ENCODE measurements at places on chromosomes 5 and 9.

- DNase-seq: no peak
These were observed 60.8 kb downstream of the WNK2 start for GRCh38 chr9:93244510-93245436.

DNA sequence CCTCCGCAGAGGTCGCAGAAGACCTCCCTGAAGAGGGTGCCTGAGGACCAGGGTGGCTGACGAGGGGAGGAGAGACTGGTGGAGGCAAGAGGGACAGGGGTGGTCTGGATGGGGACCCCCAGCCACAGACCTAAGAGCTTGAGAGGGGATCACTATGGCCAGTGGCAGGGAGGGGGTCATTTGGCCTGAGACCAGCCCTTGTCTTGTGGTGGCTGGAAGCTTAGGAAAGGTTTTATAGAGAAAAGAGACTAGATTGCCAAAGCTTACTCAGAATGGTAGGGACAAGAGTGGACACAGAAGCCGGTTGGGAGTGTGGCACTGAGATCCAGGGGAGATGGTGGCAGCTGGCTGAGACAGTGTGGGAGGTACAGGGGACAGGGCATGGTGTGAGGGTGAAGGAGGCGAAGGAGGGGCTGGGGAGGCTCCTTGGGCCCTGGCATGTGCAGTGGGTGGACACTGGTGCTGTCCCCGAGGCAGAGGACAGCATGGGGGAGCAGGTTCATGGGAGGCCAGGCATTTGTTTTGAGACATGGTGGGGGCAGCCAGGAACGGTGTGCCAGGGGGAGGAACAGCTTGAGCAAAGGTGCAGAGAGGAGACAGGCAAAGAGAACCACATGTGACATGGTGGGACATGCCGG lies 123.0 kb downstream of the C9orf50 start:
- DNase-seq: no peak

- DNase-seq: no peak
These were observed 734 bp downstream of the SKP1 start for GRCh38 chr5:134175921-134176510.

GRCh38 chr9:123353984-123354591 lies 1.9 kb upstream of the CRB2 start:
- peak; percentile 52 for DNase-seq

DNA sequence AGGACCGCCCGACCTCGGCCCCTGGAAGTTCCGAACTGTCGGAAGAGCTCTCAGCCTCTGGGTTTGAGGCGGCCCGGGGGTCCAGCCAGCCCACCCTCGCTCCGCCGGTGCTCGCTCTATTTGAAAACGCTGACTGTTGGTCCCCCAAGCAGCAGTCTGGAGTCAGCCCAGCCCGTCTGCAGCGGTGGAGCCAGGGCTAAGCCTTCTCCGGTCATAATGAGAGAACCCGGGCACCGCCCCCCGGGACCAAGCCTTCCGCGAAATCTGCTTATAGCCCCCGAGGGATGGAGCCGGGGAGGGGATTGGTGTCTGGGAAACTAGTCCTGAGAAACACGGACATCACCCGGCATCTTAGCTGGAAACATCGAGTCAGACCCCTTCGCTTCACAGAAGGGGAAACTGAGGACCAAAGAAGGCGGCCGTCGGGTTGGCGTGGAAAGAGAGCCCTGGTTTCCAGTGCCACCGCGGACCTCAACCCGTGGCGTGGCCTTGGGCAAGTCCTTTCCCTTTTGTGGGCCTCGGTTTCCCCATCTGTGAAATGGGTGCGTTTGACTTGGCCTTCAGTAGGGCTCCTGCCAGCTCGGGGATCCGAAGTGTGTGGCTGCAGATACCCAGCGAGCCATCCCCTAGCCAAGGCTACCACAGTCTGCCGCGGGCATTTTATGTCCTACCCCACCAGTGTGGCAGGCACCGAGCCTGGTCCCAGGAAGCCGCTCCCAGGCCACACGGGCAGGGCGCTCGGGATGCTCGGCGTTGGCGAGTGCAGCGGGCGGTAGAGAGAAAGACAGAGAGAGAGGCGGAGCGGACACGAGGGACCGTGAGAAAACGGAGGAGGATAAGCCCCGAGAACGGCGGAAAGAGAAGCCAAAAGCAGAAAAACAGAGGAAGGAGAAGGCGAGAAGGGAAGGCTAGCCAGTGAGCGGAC lies 857 bp downstream of the ADAM19 start:
- no peak for DNase-seq

- DNase-seq: no peak
These were observed 44.2 kb downstream of the SMC2 start for GRCh38 chr9:104138243-104138868.

GRCh38 chr9:98289614-98290201 lies 34.3 kb upstream of the TBC1D2 start:
- no peak for DNase-seq

DNA sequence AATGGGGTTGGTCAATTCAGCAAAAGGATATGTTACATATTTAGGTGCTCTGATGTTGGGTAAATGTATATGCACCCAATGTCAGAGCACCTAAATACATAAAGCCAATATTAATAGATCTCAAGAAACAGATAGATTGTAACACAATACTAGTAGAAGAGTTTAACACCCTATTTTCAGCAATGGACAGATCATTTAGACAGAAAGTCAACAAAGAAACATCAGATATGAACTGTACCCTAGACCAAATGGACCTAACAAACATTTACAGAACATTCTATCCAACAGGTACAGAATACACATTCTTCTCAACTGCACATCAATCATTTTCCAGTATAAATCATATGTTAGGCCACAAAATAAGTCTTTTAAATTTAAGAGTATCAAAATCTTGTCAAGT lies 35.2 kb downstream of the FANCC start:
- no peak for DNase-seq

DNA sequence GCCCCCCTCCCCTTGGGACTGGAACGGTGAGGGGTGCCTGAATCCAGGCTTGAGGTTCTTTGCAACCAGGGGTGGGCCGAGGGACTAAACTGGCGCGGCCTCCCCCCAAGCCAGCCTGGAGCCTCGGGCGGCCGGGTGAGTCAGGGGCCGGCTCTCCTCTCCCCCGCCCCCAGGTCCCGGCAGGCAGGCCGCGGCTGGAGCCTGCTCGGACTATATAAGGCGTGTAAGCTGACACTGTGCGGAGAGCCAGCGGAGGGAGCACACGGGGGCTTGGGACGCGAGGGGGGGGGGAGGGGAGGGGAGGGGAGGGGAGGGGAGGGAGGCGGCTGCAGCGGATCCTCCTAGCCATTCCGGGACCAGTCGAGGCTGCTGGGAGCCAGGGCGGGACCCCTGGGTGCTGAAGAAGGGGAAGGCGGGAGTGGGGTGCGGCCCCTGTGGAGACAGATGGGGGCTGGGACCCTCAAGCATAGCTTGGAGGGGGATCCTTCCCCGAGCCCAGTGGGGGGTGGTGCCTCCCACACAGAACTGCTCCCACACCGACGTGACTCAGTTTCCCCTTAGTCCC lies 595 bp downstream of the PDLIM7 start:
- no peak for DNase-seq

DNA sequence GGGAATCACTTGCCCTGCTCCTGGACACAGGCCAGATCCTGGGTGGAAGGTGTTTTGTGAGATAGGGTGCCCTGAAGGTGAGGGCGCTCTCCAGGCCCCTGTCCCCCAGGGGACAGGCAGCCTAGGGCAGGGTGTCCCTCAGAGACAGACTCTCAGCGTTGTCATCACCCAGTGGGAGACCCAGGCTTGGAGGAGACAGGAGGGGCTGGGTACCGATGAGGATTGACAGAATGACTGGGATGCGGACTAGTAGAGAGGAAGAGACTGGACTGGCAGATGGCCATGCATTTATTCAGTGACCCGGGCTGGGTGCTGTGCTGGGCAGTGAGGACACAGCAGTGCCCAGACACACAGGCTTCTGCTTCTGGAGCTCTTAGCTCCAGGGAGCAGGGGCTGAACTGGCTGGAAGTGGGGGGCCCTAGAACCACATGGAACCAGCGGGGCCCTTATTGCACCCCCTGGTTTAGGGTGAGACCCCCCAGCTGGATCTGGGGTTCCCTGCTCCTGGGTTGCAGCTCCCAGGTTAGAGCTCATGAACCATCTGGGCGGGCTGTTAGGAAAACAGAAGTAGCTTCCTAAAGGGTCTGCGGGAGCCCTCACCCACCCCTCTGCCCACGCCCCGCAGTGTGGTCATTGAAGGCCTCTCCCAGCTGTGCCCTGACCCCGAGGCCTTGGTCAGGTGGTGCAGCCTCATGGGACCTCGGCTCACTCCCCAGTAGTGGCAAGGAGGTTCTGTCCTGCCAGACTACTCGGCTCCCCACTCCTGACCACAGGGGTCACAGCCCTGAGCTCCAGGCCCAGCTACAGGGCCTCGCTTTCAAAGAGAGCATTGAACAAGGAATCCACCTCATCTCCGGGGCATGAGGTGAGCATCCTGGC lies 116.7 kb upstream of the LMX1B start:
- no peak for DNase-seq

DNA sequence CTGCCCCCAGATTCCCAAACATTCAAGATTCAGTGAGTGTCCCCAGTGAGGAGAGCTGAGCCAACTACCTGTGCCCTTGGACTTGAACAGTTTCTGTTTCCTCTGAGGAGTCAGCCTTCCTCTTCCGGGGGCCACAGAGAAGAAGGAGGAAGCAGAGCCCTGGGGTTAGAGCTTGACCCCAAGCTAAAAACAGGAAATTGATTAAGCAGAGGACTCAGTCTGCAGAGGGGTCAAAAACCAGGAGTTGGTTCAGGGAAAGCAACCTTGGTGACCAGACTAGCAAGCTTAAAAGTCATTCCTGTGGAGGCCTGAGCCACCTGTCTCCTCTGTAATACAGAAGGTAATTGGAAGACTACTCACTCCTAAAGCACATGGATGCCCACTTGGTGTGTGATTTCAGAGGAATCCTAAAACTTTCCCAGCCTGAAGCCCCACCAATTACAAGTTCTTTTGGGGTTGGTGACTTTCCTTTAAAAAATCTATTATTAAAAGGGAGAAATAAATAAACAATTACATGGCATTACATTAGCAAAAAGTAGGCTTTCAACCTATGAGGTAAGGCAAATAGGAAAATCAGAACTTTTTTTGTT lies 64.2 kb upstream of the SELENOP start:
- DNase-seq: no peak

GRCh38 chr9:76835571-76836283 lies 70.2 kb downstream of the PRUNE2 start:
- DNase-seq: no peak

GRCh38 chr9:18499062-18499461 lies 25.1 kb downstream of the ADAMTSL1 start:
- no peak for DNase-seq

DNA sequence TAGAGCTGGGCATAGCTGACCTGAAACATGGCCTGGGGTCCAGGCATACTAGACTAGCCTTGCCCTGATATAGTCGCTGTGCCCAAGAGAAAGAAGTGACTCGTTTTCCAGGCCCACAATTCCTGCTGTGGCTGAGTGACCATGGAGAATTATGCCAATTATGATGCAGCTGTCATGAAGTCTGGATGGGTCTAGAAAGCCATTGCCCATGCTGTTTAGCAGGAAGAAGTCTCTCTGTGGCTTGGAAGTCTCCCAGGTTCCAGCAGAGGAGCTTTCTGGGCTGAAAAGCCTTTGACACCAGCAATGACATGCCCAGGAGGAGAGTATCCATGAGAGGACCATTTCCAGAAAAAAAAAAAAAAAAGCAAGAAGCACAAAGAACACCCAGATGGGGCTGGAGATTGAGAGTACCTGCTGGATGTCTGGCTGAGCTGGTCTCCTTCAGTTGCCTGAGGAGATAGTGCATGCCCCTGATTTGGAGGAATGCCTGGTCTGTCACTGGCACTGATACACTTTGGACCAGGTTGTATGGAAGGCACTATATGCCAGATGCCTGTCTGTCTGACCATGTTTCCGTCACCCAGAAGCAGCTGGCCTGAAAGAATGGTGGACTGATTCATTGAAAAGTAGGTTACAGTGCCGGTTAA lies 128.0 kb upstream of the EPB41L4A start:
- DNase-seq: no peak

- no peak for DNase-seq
These were observed 50.6 kb downstream of the MELK start for GRCh38 chr9:36623280-36623679.

DNA sequence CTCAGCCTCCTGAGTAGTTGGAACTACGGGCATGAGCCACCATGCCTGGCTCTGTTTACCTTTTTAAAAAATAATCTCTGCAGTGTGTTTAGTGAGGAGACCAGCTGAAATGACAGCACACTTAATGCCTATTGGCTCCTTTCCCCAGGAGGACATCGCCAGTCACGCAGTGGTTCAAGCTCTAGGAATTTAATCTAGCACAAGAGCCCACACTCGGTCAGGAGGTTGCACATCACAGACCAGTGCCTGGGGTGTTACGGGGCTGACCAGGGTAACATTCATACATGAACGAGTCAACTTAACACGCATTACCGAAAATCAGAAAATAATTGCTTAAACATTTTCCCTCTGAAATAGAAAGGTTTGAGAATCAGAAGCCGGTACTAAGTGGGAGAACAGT lies 217.0 kb downstream of the GOLPH3 start:
- DNase-seq: no peak

GRCh38 chr5:154503698-154504039 lies 25.6 kb upstream of the HAND1 start:
- DNase-seq: no peak

DNA sequence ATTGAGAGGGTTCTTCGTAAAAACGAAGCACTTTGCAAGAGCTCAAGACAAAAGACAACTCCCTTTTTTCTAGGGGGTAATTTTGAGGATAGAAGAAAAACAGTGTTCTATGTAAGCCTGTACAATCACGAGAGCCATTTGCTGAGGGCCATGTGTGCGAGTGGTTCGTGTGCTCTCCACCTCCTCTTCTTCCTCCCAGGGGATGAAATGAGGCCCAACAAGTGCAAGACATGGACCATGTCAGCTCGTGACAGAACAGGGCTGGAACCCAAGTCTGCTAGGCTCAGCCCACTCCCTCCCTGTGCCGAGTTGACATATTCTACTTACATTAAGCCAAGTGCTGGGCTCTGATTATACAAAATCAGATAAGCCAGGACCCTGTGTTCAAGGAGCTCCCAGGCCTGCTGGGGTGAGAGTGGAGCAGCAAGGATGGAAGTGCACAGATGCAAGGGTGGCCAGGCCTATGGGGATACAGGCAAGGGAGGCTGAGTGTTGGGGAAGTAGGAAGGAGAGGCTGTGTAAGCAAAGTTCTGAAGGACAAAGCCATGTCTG lies 97.9 kb upstream of the MSX2 start:
- no peak for DNase-seq

DNA sequence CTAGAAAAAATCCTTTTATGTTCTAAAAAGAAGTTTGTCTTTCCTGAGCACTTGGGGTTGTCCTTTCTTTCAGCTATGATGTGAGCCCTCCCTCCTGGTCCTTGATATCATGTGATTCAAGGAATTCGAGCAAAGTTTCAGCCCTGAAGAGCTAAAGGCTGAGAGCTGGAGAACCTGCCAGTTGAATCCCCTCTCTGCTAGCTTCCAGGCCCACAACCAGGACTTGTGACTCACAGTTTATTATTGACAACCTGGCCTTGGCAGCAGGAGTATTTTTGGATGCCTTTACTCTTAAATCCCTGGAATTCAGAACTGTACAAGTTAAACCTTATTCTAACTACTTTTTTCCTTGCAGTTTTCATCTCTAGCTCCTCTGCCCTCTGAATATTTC lies 182.8 kb downstream of the SPOCK1 start:
- no peak for DNase-seq

- DNase-seq: no peak
These were observed 79.9 kb downstream of the GAPVD1 start for GRCh38 chr9:125341566-125341965.

GRCh38 chr9:20981486-20981885 lies 50.0 kb downstream of the HACD4 start:
- no peak for DNase-seq
